ENCODE measurements at places on chromosomes 5 and 9.

GRCh38 chr5:75668977-75669689 is 48.1 kb downstream of the POC5 start:
- DNase-seq = no peak

- DNase-seq = no peak
Observed at GRCh38 chr9:33263131-33264002, 1.1 kb downstream of the BAG1 start.

DNA sequence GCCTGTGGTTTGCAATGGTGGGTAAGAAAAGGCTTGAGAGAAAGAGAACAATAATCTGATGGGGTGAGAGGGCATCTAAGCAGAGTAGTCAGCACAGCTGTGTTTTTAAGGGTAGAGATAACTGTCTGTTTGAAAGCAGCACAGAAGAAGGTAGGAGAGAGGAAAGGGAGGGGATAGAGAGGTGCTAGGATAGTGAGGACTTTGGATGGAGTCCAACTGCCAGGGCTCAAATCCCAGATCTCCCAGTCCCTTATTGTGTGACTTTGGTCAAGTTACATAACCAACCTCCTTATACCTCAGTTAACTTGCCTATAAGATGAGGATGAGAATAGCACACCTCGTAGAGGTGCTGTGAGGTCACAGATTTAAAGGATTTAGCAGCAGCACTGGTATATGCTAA is 55.6 kb downstream of the GPR21 start:
- no peak for DNase-seq

DNA sequence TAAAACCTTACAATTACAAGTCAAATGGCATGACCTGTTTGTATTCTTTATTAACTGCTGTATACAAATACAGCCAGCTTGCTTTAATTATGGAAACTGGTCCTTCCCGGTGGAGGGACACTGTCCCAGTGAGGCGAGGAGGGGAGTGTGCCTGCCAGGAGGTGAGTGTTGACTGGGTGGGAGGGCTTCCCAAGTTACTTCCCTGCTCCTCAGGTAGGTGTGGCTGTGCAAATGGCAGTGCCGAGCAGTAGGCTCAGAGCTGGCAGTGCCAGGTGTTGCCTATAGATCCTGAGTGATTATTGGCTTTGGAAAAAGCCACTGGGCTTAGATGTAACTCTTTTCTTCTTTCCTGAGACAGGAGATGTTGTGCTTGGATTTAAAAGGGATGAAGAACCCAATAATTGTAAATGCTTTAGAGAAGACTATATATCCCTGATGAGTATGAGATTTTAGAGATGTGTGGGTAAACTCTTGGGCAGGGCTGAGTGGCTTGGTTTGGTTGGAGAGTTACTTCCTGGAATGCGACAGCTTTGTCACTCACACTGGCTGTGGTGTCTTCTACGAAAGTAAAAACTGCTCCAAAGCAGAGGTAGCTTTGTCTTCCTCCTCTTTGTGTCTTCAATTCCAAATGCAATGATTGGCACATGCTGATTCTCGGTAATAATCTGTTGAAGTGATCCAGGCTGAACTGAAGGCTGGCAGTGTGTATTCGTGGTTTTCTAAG is 43.7 kb downstream of the GLRX start:
- no peak for DNase-seq

DNA sequence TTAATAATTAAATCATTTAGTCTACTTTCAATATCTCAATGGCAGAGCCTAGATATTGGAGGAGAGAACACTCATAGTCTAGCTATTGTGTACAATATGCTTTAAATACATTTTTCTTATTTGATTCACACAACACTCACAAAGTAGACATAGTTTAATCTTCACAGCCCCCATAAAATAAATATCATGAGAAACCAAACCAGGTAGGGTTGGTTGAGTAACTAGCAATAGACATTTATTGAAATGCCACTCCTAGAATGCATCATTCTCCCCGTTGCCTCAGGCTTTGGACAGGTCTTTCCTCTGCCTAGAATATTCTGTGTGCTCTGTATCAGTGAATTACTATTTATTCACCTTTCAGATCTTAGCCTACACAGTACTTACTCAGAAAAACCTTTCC is 141.9 kb downstream of the CEMIP2 start:
- DNase-seq = no peak

DNA sequence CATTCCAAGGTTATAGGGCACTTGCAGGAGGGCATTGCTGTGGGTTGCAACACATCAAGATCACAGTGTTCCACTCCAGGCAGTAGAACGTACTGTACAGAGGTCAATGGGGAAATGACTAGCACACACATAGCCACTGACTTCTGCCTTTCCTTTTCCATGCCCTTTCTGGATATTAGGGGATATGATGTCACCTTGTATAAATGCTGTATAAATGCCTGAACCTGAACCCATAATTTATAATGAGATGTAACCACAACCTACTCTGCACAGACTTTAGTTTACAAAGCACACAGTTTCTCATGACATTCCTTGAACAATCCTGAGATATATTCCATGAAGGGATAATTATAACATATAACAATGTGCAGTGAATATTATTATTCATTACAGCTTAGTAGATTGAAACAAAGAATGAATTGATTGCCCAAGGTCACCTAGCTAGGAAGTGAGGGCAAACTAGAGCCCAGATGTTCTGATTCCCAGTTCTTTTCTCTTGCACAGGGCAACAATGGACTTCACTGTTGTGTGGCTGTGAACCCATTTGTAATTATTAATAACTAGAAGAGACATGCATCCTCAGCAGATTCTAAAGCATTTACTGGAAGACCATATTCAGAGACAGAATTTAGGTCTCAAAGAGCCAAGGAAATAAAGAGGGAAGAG is 5.6 kb upstream of the ABLIM3 start:
- DNase-seq = no peak
